ENCODE measurements at places on chromosomes 2 and 18.

DNA sequence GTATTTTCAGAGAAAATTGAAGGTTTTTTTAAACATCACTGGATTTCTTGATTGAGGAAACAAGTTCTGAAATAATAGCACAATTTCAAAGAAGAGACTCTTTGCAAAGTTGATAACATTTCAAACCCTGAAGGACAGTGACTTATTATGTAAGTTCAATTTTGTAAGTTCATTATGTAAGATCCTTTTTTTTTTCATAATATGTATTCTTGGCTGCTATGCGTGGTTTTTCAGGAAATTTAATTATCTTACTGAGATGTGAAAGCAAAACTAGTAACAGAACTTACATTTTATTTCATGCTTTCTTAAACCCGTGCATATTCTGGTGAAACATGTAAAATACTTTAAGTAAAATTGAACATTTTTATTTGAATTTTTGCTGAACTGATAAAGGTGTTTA, 65.4 kb downstream of the RIF1 start:
- DNase-seq = no peak

DNA sequence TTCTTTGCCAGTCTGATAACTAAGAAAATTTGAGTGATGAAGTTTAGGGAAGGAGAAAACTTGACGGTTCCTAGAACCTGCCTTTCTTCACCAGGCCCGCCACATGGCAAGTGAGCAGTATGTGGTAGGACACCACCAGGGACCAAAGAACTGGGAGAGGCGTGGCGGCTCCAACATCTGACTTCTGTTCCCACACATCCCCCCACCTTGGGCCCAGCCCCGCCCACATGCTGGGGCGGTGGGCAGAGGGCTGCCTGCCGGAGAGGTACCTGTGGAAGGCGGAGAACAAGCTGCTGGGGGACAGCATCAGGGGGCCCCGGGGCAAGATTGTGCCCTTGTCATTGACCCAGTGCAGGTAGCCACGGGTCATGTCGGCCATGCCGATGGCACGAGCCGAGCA, 75.0 kb downstream of the EMILIN2 start:
- DNase-seq = no peak

- no peak for DNase-seq
Measured at GRCh38 chr18:22088996-22089640, 80.3 kb upstream of the GATA6 start.

- DNase-seq = no peak
Measured at GRCh38 chr2:88866756-88867155, 175.3 kb downstream of the RPIA start.

GRCh38 chr18:38263066-38263465, 697.5 kb upstream of the CELF4 start:
- DNase-seq = no peak

DNA sequence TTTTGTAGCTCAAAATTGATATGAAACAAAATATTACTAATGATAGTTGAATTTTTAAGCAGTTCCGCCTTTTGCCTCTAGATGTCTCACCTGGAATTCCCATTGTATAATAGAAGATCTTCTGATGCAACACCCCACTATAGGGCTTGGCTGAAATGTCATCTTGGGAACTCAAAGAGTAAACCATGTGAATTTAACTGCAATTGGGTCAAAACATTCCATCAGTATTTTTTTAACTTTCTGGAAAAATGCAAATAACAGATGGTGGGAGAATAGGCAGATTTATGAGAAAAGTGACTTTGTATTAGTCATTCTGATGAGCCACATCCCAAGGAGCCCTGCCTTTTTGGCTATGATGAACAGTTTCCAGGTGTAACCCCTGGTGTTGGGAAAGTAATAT, 489.9 kb downstream of the NYAP2 start:
- no peak for DNase-seq

- no peak for DNase-seq
Measured at GRCh38 chr2:41068740-41069139, 616.9 kb upstream of the SLC8A1 start.

GRCh38 chr2:147450661-147451510, 393.9 kb upstream of the ACVR2A start:
- DNase-seq = no peak

GRCh38 chr2:182980115-182980514, 58.1 kb downstream of the NCKAP1 start:
- no peak for DNase-seq

DNA sequence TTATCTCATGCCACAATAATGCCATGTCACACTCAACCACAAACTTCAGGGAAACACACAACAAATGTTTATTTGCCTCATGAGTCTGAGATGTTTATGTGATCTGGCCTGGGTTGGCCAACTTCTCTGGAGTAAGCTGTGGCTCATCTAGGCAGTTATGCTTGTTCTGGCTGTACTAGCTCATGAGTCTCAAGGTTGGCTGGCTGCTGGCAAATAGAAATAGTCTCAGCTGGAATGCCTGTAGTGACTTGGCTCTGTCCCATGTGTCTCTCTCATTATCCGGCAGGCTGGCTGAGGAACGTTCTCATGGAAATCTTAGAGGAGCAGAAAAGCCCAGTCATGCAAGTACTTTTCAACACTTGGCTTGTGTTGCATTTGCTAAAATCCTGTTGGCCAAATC, 234.9 kb upstream of the CDH2 start:
- DNase-seq = no peak

DNA sequence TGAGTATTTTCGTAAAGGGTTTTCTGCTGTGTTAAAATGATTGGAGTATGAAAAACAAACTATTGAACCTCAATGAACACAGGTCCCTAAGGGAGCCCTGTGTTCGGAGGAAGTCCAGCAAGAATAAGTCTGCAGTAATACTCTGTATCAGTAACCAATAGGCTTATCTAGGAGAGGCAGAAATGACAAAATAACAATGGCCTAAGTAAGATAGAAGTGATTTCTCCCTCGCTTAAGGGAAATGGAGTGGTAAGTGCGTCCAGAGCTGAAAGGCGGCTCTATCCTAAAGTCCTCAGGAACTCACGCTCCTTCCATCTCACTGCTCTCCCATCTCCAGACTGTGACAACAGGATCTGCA, 29.3 kb upstream of the MFSD6 start:
- DNase-seq = no peak

GRCh38 chr2:27489118-27489497, 435 bp downstream of the IFT172 start:
- DNase-seq = no peak

GRCh38 chr2:111068435-111069058, 52.2 kb upstream of the BCL2L11 start:
- DNase-seq = no peak

GRCh38 chr2:186113284-186113683, 372.8 kb upstream of the ZC3H15 start:
- no peak for DNase-seq

- no peak for DNase-seq
Measured at GRCh38 chr2:16166327-16166981, 226.1 kb downstream of the MYCN start.

DNA sequence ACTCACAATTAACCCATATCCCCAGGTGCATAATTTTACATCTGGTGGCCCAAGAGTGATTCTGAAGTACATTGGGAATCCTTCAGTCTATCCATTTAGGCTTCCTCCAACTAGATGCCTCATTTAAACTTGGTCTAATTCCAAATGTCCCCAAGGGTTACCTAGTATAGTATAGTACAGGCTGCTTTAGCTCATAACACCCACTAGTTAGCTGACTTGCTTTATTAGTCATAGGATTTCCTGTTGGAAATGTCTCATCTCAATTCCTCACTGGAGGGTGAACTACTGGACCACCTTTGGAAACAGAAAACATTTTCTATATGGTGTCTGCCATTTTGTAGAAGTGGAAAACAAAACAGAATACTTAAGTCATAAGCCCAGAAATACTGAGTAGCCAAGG, 202.5 kb upstream of the SESTD1 start:
- DNase-seq = no peak

DNA sequence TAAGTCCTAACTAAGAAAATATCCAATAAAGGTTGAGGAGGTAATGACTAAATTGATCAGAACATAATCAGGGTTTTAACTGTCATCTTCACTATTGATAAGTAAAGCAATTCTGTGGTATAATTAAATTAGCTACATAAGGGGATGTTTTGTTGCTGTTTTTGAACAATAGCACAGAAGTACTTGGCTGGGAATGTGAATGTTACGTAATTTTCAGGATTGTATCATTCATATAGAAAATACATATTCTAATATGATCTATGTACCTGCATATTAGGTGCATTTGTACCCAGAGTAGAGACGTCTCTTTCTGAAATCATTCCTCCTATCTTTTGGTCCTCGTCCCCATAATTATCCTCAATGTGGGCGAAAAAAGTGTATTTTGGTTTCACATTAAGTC, 109.0 kb downstream of the PIEZO2 start:
- no peak for DNase-seq

- DNase-seq = no peak
Measured at GRCh38 chr2:218001629-218002028, 1.2 kb downstream of the TNS1 start.

GRCh38 chr2:5689750-5690149, 2.4 kb upstream of the SOX11 start:
- no peak for DNase-seq

GRCh38 chr2:185227391-185227790, 511.2 kb upstream of the FSIP2 start:
- no peak for DNase-seq

DNA sequence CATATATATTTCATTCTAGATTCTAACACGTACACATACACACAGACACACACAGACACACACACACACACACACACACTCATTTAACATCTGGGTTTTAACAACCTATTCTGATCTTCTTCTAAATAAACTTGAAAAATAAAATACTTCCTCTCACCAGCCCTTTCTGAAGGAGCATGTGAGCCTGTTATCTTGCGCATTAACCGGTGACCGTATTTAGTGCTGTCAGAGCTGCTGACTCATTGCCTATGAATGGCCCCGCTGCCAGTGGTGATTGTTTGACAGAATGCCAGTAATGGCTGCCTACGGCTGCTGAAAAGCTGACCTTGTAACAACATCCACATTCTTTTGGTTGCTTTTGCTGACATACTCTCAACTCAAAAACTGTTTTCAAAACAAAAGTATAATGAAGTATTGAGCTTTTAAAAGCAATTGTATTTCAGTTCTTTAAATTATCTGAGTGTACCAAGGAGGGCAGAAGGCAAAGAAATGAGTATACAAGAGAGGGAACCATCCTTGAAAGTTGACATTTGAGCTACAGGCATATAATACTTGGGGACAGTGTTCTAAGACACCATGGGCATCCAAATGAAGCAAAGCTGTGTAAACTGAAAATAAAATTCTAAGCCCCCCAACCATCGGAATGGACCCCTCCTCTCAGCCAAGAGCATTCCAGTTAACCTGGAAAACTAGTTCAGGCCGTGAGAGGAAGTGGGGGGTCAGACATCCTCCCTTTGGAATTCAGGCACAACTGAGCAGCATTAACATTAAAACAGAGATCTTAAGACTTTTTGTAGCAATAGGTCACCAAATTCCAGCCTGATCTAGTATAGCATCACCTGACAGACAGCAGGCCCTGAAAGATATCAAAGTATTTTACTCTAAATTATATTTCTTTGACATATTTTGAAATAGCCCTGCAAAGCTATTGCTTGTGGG, 50.2 kb upstream of the DTNA start:
- no peak for DNase-seq

- DNase-seq = no peak
Measured at GRCh38 chr2:23662466-23662865, 264.5 kb downstream of the ATAD2B start.

- no peak for DNase-seq
Measured at GRCh38 chr18:46917803-46918600, 600 bp downstream of the KATNAL2 start.

DNA sequence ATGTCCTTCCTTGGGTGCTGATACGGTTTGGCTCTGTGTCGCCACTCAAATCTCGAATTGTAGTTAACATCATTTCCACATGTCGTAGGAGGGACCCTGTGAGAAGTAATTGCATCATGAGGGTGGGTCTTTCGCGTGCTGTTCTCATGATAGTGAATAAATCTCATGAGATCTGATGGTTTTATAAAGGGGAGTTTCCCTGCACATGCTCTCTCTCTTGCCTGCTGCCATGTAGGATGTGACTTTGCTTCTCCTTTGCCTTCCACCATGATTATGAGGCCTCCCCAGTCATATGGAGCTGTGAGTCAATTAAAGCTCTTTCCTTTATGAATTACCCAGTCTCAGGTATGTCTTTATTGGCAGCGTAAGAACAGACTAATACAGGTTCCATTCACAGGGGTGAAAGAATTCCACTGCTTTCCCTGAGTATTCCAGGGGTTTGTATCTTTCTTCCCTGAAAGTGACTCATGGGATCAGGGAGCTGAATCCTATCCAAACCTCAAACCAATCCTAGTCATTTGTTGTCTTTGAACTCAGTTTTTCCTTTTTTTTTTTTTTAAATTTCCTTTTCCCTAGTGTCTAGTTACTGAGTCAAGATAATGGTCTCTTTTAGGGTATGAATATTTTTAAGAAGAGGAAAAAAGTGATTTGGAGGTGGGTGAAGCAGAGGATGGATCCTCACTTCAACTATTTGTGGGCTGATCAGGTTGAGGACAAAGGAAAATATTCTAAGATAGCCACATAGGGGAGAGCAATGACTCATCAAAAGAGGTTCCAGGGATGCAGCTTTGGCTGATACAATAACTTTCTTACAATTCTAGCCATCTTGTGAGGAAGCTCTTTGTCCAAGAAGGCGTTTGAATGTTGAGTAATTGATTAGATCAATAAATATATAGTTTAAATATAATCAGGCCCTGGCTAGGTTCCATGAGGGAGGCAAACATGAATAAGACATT, 19.5 kb upstream of the KCNE4 start:
- DNase-seq = no peak

GRCh38 chr18:36849288-36850006, 20.5 kb downstream of the KIAA1328 start:
- DNase-seq = no peak

- no peak for DNase-seq
Measured at GRCh38 chr18:8949206-8949605, 153.3 kb upstream of the NDUFV2 start.

DNA sequence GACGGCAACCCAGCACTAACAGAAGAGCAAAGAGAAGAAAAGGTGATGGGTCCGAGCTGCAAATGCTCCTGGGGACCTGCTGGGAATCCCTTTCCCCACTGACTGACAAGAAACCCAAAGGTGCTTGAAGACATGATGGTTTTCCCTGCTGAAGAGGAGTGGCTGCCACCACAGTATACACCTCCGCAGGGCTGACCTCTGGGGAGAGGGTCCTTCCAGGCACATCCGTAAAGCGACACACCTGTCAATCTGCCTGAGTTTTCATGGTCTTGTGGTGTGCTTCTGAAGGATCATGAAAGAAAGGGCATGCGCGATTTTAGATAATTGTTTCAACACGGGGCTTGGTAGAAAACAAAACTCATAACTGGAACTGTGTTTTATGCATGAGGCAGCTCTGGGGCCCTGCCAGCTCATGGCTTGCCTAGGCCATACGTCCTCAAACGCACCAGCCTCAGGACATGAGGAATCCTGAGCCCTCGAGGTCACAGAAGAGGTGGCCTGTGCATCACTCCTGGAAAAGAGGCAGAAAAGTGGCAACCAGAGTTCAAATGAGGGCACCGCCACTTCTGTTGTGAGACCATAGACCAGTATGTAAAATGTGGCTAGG, 51.8 kb downstream of the SERTAD2 start:
- no peak for DNase-seq

- DNase-seq = no peak
Measured at GRCh38 chr18:77207540-77207939, 42.1 kb upstream of the GALR1 start.

- DNase-seq = no peak
Measured at GRCh38 chr18:12308386-12309100, 502 bp downstream of the TUBB6 start.

Measured in stimulated activated CD8-positive, alpha-beta memory T cell treated with anti-CD3 and anti-CD28 coated beads, Interleukin-7, amount 100 ng/mL, for 24 hours (primary cell).